ENCODE measurements at places on chromosomes 4 and X.

- DNase-seq, result no peak
These were observed 28.5 kb upstream of the PTPN13 start for GRCh38 chr4:86565651-86566050.

GRCh38 chrX:13360146-13360545, 40.3 kb upstream of the ATXN3L start:
- no peak for DNase-seq

DNA sequence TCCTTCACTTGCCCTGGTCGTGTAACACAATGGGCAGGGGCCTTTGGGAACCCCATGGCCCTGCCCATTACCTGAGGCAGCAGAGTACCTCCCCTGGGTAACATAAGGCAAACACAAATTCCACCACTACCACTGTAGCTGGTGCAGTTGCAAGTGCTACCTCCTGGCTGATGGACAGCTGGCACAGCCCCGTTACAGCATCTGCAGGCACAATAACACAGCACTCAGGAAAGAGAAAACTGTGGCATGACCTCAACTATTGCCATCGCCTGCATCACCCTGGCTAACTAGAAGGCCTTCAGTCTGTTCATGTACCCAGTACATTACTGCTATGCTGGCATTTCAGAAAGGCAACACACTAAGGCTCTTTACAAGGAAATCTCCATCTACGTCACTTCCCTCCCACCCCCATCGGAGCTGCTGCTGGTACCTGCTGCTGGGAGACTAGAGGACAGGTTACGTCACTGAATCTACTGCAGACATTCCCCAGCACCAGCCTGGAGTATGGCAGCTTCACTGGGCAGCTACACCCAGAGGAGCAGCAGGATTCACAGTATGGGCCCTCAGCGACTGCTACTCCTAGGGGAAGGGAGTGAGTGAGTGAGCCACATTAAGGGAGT, 39.4 kb downstream of the ARFIP1 start:
- no peak for DNase-seq

DNA sequence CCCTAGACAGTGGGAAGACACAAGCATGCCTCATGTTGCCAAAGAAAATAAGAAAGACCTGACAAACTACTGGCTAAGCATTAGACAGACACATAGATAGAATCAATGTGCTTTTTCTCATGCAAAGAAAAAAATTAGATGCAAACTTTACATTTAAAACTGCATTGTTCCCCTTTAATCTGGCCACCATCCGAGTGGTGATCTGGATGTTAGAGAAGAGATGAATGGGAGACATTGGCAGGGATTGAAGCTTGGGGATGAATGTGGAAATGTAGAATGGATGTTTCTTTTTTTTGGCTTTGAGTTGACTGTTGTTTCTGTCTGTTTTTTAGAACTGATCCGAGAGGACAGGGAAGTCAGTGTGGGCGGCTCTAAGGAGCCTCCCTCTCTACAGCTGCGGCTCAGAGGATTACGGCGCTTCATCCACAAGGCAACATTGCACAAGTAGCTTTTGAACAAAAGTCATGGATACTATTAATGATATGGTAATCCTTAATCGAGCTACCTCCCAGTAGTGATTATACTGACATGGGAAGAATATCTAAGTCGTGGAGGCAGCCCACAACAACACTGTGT, 53.0 kb downstream of the HELT start:
- no peak for DNase-seq

DNA sequence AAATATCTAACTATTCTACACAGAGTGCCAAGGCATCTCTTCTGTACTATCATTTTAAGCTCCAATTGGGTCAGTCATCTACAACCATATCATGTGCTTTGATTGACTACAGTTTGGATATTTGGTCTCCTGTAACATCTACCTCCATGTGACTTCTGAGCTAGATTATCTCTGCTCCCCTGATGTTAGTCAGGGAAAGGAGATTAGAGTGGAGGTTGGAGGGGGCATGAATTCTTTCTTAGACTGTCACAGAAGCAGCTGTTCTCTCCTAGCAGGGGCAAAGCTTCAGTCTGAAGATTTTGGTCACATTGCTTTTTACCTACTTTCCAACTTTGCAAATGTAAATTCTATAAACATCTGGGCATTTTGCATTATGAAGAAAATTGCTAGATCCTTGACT, 62.6 kb upstream of the C4orf54 start:
- no peak for DNase-seq

Data from activated CD8-positive, alpha-beta memory T cell treated with anti-CD3 and anti-CD28 coated beads, Interleukin-2, amount 10 ng/mL, durations not matched to agents 7 days and 5 days (primary cell).